ENCODE measurements at places on chromosomes 2 and 18.

- no peak for DNase-seq
Observed at GRCh38 chr18:490624-491023, 9.9 kb downstream of the COLEC12 start.

GRCh38 chr2:237818066-237818473, 19.5 kb downstream of the RBM44 start:
- no peak for DNase-seq

- no peak for DNase-seq
Observed at GRCh38 chr2:71669058-71669456, 215.7 kb downstream of the DYSF start.

GRCh38 chr2:226057365-226057764, 657.9 kb downstream of the NYAP2 start:
- DNase-seq = no peak

DNA sequence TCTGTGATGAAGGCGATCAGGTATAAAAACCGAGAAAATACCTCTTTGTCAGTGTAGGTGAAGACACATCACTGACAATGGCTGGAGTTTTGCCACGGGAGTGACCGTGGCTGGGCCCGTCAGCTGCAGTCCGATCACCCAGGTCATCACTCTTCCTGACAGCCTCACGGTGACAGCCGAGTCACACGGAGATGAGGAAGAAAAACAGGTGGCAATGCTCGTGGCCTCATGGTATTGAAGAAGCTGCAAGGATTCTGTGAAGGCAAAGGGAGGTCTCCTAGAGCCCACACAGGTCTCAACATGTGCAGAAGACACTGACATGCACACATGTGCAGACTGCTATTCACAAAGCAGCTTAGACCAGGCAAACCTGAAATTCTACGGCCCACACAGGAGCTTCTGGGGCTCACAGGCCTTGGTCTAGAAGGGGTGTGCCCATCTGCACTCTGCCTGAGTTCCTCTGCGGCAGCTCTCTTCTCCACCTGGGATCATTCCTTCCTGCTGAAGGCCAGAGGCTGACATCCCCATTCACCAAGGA, 7.4 kb downstream of the COPS9 start:
- no peak for DNase-seq

GRCh38 chr2:109601783-109602182, 12.0 kb downstream of the SEPTIN10 start:
- no peak for DNase-seq

DNA sequence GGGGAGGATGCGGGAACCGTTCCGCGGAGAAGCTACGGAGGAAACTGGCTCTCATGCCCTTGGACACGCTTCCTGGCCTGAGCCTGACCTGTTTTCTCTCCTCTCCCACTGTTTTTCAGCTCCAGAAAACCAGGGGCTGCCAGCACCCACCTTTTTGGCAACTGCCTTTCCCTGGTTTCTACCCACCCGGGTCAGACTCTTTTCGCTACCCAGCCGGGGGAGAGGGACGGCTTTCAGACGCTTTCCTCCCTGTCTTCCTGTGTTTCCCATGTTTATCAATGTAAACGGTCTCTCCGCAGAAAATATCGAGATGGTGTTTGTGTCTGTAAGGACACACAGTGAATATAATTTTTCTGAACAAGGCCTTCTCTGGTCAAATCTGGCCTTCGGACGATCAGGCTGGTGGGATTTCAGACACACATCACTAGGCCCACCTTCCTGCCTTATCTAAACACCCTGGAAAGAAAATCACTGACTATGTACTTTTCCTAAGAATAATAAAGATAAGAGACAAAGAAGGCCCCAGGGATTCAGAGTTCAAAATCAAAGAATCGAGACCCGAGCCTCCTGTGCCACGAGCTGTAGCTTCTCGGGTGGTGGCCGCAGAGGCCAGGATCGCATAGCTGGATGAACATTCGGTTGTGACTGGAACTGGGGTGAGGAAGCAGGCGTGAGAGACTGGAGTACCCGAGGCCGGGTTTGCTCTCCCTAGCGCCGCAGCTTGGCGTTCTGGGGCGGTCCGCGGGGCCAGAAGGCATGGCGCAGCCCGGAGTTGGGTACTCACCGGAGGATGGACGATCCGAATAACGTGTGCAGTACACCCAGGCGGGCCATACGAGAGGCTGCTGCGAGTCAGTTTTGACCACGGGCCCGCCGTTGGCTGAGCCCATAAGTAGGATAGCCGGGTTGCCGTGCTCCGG, 1.7 kb downstream of the EN1 start:
- no peak for DNase-seq

GRCh38 chr2:191626497-191627151, 51.3 kb upstream of the NABP1 start:
- DNase-seq = no peak

- DNase-seq = no peak
Observed at GRCh38 chr2:98800330-98801064, 69.6 kb upstream of the MGAT4A start.

DNA sequence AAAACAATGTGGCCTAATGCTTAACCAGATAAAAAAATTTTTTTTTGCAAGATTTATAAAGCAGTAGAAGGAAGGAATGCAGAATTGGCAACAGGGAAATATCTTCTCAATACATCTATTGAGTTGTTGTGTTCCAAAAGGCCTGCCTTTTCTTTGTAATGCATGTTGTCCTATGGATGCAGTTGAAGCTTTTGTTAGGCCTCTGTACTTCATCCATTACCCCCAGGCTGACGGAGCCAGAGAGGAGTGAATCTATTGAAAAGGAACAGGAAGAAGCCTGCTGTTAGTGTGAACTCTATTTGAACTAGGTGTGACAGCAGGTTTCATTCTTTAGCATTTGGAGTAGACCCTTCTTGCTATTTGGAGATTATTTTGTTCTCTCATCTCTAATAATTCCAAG, 56.5 kb downstream of the MTX2 start:
- DNase-seq = no peak

GRCh38 chr18:8991155-8991554, 111.3 kb upstream of the NDUFV2 start:
- no peak for DNase-seq

GRCh38 chr18:56804395-56804794, 153.2 kb downstream of the WDR7 start:
- no peak for DNase-seq

- no peak for DNase-seq
Observed at GRCh38 chr2:68031043-68031442, 31.8 kb downstream of the C1D start.

DNA sequence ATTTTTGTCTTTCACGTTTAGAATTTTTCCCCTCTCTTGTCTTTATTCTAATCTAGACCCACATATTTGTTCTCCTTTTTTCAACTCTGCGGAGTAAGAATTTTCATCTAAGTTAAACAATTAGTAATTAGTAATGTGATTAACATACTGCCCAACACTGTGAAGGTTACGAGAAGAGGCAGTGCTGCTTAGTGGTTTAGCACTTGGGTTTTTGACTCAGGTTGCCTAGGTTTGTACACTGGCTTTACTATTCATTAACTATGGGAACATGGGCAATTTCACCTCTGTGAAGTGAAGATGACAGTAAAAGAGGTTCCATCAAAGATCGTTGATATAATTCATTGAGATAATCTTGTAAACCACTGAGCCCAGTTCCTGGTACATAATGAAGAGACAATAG, 82.2 kb upstream of the PNPT1 start:
- DNase-seq = no peak

DNA sequence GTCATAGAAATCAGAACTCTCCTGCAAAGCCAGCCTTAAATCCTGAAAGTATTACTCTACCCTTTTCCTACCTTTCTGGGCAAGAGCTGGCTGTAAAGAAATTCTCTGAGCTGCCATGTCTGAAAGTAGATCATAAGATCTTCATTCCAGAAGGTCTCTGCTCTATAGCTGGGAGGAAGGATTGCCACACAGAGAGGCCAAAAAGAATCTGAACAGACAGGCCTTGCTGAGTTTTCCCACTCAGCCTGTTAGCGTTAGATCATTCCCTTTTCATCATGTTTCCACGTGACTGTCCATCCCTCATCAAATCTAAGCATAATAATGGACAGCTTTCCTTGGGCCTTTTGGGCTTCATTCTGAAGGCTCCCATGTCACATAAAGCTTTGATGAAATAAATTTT, 43.2 kb upstream of the FHL2 start:
- no peak for DNase-seq

GRCh38 chr18:21389283-21389682, 147.3 kb downstream of the GREB1L start:
- DNase-seq = no peak

DNA sequence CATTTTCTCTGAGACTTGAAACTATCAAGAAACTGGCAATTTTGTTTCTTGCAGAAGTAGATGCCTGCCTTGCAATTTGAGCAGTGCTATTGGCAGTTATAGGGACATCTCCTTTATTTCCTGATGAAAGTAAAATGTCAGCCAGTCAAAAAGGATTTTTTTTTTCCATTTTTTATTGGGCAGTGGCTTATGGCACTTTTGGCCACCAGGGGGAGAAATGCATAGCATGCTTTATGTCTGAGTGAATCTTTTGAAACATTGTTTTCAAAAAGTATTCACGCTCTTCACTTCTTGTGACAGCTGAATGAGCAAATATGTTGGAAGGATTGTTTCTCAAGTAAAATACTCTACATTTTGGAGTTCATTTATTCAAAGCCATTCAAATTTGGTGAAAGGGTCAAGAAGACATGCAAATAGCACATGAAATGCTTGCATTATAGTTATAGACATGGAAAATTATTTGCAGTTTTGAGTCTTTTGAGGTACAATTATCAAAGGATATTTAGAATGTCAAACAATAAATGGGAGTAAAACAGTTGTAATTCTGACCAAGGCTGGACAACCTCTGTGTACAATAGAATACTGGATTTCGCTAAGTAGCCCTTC, 491.0 kb downstream of the CDH2 start:
- DNase-seq = no peak

DNA sequence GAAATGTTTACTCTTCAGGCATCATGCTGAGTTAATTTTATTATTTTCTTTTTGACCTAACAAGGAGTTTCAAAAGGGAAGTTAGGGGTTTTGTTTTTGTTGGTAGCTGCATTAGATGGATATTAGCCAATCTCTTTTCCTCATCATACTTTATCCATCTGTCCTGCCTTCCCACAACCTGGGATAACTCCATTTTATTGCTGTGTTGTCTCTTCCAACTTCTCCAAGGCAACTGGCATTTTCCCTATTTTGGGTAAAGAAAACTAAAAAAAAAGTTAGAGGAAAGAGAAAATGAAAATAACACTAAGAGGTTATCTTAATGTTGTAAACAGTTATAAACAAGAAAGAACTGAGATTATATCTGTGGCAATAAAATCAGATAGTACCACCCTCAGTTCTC, 147.0 kb downstream of the PID1 start:
- no peak for DNase-seq

DNA sequence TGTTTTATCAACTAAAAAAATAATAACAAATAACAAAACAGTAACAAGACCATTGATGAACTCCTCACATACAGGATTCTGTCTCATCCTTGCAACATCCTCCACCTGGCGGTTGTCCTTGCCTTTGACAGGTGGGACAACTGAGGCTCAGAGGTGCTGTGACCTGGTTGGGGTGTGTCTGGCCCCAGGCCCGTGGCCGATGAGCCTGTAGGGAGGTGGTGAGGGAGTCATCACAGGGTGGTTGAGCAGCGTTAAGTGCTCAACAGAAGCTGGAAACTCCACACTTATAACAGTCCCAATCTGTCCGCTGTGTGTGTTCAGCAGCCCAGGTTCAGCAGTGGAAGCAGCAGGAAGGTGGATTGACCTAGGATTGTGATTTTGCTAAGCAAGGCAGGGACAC, 131.6 kb upstream of the RAB12 start:
- no peak for DNase-seq

- no peak for DNase-seq
Observed at GRCh38 chr2:219998107-219998506, 370.7 kb downstream of the SLC4A3 start.

GRCh38 chr2:58834404-58834803, 593.3 kb upstream of the FANCL start:
- DNase-seq = no peak

DNA sequence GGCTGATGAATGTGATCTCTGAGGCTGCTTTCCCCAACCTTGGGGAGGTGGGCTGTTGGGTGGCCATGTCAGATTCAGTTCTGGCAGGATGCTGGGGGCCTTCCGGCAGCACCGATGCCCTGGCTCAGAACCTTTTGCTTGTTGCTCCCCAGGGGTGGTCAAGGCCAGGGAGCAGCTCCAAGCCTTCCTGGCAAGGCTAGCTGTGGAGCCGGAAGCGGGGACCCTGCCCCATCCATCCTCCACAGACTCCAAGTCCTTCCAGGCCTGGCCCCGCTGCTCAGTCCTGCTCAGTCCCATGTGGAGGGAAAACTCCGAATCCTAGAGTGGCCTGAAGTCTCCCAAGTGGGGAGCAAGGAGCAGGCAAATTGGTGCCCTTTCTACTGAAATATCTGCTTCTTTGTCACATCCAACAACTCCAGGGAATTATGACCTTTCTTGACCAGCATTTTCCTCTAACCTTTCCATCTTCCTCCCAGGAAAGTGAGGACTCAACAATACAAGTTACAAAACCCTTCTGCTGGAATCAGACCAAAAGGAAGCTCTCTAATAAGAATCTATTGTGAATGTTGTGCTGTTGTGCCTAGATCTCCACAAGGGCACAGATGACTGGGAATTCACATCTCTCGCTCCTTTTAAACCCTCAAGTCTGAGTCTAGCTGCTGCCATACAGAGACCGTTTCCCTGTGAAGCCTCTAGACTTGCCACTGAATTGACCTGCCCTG, 134.0 kb downstream of the MCFD2 start:
- no peak for DNase-seq

DNA sequence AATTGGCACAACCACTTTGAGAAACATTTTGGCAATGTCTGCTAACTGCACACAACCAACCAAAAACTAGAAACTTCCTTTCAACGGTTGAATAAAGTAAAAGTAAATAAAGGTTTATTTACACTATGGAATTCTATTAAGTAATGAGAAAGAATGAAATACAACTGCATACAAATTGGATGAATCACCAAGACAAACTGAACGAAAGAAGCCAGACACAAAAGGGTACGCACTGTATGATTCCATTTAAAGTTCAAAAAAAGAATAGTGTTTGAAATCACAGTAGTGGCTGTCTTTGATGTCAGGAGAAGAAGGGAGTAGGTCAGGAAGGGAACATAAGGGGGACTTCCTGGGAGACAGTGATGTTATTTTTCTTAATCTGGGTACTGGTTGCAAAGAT, 46.5 kb upstream of the SULT1C3 start:
- no peak for DNase-seq

- DNase-seq = no peak
Observed at GRCh38 chr2:71939588-71940535, 207.8 kb downstream of the CYP26B1 start.

DNA sequence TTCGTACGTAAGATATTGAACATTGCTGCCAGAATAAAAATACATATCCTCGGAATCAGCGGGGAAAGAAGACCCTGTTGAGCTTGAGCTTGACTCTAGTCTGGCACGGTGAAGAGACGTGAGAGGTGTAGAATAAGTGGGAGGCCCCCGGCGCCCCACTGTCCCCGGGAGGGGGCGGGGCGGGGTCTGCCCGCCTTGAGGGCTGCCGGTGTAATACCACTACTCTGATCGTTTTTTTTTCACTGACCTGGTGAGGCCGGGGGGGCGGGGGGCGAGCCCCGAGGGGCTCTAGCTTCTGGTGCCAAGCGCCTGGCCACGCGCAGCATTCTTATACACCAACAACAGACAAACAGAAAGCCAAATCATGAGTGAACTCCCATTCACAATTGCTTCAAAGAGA, 324.0 kb upstream of the REG3G start:
- no peak for DNase-seq
